ENCODE measurements at places on chromosomes 16 and 17.

DNA sequence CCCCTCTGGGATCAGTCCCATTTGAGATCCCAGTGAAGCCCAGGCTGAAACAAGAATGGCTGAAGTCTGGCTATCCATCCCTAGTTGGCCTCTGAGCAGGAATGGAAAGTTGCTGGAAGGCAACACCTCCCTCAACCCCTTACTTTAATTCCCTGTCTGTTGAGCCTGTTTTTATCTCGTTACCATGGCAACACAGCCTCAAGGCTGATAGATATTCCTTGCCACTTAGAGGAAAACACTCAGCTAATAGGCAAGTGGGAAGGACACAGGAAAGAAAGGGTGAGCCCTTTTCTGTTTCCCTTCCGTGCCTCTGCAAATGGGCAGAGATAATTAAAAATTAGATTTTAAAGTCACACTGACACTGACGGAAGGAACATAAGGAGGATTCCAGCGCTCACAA lies 75.5 kb upstream of the CLEC3A start:
- DNase-seq, result no peak

- DNase-seq, result no peak
Measured at GRCh38 chr16:12311309-12311708, 334.8 kb downstream of the SNX29 start.

GRCh38 chr17:83079766-83080578 lies 563 bp downstream of the METRNL start:
- no peak for DNase-seq

DNA sequence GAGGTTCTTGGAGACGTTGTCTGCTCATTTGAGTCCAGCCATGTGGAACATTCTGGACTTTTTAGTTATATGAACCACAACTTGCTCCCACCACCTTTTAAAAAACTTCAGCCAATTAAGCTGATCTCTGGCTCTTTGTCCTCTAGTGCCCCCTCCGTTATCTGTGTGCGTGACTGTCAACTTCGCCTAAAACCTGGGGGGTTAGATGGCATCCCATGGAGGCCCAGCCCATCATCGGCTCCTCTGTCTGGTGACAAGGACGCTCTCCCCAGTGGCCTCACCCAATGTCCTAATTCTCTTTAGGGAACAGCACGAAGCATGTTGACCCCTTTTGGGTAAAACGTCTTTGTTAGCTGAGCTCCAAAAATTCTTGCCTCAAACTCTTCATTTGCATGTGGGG lies 341.0 kb upstream of the TNRC6C start:
- no peak for DNase-seq

DNA sequence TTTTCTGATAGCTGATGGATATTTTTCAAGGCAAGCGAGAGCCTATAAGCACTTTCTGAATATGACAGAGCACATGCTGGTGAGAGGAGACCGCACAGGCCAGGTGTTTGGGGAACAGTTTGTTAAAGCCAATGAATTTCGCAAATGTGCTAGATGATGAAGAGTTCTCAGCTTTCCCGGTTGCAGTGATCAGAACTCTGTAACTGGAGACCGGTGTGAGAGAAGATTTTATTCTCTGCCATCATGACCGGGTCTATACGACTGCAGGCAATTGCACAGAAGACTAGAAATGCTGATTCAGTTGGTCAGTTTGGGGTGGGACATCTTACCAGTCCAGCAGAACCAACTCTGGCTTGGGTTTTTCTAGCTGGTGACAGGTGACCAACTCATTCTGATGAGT lies 25.4 kb downstream of the SMTNL2 start:
- no peak for DNase-seq

DNA sequence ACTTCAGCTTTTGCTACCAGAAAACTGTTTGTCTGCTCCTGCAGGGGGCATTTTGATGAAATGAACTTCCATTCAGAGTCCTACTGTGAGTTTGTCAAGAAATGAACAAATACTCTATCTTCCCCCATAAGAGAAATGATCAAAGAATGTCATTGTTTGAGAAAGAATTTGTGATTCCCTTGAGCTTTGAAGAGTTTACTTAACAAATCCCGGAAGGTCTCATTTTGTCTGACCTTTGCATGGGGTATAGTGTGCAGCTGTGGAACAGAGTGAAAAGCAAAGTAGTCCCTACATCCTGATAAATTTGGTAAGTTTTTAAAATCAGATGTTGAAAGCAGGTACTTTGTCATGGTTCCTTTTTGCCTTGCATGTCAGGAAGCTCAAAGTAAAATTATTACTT lies 178.0 kb downstream of the ABCC12 start:
- DNase-seq, result no peak

GRCh38 chr16:20153444-20153843 lies 79.8 kb upstream of the GPR139 start:
- DNase-seq, result no peak

DNA sequence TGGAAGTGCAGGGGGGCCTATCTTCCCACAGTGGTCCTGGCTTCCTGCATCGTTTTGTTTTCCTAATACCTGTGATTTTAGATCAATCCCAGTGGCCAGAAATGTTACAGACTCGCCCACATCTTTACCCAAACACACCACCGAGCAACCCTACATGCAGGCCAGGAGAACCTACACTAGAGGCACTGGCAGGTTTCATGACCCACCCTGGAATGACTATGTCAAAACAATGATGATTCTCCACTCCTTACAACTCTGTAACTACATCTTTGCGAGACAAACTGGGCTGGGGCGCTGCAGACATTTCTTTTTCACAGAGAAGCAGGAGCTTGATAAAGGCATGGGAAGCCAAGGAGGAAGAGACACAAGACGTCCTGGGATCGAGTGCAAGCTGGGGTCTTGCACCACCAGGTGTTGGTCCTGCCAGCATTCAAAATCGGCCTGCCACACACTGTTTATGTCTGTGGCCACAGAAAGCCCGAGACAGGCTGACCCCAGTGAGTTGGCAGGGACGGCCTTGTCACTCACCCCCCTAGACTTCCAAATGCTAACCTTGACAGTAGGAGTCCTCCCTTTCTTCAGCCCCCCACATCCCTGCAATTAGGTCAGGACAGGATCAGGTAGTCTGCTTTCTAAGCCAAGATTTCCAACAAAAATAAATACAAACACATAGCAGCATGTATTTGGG lies 32.5 kb downstream of the UBE2O start:
- DNase-seq, result no peak

- DNase-seq, result no peak
Measured at GRCh38 chr16:64478252-64478906, 643.5 kb downstream of the CDH11 start.

GRCh38 chr17:10072556-10073425 lies 125.6 kb downstream of the GAS7 start:
- no peak for DNase-seq

DNA sequence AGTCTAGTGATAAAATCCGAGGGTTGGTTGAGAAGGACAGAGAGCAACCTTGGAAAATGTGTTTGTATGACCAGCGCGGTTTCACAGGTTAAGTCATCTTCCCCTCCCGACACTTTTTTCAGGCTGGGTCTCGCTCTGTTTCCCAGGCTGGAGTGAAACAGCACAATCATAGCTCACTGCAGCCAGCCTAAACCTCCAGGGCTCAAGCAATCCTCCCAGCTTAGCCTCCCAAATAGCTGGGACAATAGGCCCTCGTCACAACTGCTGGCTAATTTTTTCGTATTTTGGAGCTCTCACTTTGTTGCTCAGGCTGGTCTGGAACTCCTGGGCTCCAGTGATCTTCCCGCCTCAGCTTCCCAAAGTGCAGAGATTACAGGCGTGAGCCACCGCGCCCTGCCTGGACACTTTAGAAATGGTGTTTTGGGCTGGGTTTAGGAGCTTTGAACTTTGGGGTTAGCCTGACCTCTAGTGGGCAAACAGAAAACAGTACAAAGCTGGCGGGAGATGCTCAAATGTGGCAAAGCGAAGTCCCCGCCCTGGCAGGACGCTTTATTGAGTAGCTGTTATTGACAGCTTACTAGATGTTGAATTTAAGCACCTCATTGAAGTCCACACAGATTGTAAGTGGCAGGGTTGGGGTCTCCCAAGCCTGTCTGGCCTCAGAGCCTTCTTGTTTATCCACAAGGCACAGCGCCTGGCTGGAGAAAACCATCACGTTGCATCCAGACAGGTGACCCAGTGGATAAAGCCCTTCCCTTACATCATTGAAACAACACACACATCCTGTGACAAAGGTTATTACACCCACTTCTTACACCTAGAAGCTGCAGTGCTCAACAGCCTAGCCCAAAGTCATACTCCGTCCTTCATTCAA lies 34.7 kb upstream of the RBBP6 start:
- DNase-seq, result peak; percentile 83

- no peak for DNase-seq
Measured at GRCh38 chr17:27233776-27234175, 60.1 kb upstream of the WSB1 start.

DNA sequence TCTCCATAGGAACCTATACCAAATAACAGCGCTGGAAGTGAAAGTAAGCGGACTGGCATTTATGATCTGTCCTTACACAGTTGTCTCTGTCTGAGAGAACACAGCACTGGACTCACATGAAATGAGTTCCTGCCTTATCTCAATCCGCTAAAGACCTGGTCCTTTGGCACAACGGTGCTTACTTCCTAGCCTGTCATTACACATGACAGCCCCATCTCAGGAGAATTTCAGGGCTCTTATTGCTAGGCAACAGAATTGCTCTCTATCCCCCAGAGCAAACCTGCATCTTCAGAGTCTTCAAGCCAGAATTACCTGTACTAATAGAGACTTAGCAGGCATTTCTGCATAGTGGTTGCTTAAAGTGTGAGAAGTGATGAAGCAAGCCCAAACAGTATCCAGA lies 4.3 kb downstream of the KCNJ2 start:
- DNase-seq, result no peak

GRCh38 chr17:57051886-57052361 lies 33.1 kb upstream of the AKAP1 start:
- peak; percentile 9 for DNase-seq
